ENCODE measurements at places on chromosomes 11 and 22.

DNA sequence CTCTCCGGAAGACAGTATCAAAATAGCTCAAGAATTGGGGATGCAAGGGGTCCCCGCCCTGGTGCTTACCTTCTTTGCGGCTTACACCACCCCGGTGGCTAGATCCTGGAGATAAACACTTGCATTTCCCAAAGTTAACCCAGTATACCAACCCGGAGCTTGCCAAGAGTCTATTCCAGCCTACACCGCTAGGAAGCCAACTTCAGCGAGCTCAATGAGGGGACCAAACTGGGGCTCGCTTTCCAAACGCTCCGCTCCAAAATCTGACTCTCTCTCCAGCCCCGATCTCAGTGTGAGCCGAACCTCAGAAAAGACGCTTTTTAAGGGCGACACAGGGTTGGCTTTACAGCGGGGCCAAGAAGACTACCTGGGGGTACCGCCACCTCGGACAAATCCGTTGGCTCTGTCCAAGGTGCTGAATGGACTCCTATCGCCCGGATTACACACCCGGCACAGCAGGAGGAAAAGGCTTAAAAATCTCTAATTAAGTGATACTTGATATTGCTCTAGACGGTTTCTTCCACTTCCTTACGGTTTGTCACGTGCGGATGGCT, 20.1 kb upstream of the BDNF start:
- no peak for DNase-seq

DNA sequence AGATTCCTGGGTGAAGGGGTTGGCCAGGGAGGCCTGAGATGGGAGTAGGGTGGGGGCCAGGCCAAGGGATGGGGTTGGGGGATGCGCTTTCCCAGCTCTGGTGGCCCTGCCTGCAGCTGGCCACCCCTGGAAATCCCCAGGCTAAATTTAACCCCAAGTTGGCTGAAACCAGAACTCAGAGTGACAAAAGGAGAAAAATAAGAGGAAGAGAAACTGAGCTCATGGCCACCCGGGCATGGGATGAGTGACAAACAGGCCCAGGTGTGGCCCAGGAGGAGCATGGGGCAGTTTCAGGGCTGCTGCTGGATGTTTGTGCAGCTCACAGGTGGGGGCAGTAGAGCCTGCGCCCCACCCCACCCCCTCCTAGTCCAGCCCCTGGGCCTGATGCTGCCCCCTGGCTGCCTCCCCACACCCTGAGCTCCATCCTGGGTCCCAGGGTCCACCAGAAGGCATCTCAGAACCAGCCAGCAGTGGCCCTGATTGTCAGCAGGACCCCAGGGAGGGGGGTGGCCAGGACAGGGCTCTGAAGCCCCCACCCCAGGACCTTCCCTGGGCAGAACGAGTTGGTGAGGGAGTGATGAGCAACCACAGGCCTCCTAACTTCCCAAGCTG, 48.0 kb downstream of the IGLL5 start:
- no peak for DNase-seq

GRCh38 chr11:123195188-123196059, at the start of gene CLMP:
Gene CLMP, minus strand, starts transcription at chr11:123195248. Its CDS starts 308 bp downstream, at chr11:123194940.
- no peak for DNase-seq

- no peak for DNase-seq
These were observed 73.0 kb downstream of the CLPB start for GRCh38 chr11:72361321-72361720.

DNA sequence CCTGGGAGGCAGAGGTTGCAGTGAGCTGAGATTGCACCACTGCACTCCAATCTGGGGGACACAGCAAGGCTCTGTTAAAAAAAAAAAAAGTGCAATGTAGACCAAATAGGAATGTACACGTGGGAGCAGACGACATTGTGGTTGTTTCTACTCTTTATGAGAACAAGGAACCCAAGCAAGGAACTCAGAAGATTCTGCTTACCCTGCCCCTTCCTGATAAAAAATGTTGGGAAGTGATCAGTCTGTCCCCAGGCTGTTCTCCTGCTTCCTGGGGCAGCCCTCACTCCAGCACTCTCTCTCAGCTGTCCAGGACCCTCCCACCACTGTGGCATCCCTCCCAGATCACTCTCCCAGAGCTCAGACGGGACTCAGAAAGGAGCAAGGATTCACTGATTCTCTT, 31.8 kb downstream of the SLCO2B1 start:
- no peak for DNase-seq

DNA sequence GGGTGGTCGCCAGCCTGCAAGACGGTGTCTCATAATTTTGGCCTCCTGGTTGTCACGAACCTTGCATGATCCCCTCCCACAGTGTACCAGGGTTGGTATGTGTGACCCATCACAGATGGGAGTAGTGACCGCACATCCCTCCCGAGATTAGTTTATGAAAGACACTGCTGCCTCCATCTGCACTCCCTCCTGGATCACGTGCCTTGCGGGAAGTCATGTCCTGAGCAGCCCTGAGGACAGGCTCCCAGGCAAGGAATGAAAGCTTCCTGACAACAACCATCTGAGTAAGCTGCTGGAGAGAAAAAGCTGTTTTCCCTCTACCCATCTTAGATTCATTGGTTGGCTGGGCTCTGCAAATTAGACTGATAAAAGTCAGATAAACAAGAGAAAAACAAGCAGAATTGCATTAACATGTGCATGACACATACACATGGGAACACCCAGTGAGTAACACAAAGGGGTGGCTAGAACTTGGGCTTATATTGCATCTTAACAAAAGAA, 14.4 kb upstream of the PAMR1 start:
- DNase-seq: no peak

DNA sequence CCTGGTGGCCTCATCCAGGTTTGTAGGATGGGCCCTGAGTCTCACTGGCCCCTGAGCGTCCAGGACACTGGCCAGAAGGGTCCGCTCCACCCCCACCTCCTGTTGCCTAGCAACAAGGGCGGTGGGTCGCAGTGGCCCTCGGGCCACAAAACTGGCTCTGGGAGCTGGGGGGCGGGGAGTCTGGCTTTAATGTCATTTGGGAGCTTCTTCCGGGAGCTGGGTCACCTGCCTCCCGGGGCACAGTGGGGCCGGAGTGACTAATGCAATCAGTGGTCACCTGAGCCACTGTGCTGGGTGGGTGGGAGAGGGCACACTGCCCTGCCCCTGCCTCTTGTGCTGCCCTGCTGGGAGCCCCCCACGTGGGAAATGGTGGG, 2.6 kb downstream of the TH start:
- no peak for DNase-seq

GRCh38 chr22:42132457-42132856, 1.8 kb upstream of the CYP2D6 start:
- no peak for DNase-seq

- DNase-seq: no peak
These were observed 179.4 kb downstream of the ARHGAP42 start for GRCh38 chr11:100866453-100866852.

DNA sequence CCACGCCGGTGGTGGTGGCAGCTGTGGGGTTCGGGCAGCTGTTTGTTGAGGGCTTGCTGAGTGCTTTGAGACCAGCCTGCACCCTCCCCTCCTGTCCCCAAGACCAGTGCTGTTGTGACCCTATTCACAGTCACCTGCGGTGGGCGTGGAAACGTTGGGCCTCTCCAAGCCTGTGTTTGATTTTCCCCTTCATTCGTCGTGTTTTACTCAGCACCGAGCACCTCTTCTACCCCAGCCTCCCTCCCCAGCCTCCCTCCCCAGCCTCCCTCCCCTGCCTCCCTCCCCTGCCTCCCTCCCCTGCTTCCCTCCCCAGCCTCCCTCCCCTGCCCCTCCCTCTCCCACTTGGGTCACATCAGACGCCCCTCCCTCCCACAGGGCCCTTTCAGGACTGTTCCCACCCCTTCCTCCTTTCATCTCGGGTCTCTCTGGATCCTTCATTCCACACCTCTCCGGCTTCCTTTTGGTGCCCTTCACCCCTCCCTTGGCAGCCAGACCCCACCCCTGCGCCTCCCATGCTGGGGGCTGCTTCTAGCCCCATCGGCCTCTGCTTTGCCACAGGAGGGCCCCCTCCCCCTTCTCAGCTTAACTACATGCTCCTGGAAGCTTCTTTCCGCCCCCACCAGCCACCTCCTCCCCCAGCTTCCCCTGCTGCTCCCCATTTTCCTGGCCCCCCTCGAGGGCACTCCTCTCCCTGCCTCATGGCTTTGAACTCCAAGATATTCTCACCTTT, 14.8 kb downstream of the FRMD8 start:
- DNase-seq: no peak

Measured in NCI-H1436 treated with DMSO at 0.1 percent for 48 hours (cell line).